Mesothelial cell of epicardium (in vitro differentiated cells): ENCODE measurements at places on chromosomes 7 and 10. TPM values are rescaled to one million over a fixed set of nuclear protein-coding genes. Genes with fewer than 3 reads are reported as not detected.

- DNase-seq: no peak
Measured at GRCh38 chr10:78867555-78867939, 201.2 kb upstream of the ZMIZ1 start.

The DENND10 gene
- 38.4 to 40.3 TPM (median 39.6 TPM) in 3 replicates for total RNA-seq

The TLX1 gene
- total RNA-seq: not detected in 3 replicates

The VAX1 gene
- total RNA-seq: 0.09 TPM in 1 of 3 replicates, not detected in the others

DNA sequence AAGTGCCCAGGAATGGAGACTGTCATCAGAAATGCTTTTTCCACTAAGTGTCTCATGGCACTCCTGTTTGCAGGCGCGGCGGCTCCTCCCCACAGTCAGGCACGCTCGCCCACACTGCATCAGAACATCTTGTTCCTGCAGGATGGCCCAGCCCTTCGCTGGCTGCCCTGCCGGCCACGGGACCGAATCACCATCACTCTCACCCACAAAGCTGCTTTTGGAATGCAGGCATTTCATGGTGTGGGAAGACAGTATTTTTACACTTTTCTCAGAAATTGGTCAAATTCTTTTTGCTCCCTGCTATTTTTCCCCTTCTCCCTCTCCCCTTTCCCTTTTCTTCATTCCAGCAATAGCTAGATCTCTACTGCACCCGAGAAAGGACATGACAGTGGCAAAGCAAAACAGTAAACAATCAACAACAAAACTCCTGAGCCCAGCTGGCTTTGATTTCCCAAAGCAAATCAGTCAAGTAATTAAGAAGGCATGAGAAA lies 176.1 kb upstream of the TNS3 start:
- no peak for DNase-seq
